ENCODE measurements at places on chromosomes 5 and 9.

DNA sequence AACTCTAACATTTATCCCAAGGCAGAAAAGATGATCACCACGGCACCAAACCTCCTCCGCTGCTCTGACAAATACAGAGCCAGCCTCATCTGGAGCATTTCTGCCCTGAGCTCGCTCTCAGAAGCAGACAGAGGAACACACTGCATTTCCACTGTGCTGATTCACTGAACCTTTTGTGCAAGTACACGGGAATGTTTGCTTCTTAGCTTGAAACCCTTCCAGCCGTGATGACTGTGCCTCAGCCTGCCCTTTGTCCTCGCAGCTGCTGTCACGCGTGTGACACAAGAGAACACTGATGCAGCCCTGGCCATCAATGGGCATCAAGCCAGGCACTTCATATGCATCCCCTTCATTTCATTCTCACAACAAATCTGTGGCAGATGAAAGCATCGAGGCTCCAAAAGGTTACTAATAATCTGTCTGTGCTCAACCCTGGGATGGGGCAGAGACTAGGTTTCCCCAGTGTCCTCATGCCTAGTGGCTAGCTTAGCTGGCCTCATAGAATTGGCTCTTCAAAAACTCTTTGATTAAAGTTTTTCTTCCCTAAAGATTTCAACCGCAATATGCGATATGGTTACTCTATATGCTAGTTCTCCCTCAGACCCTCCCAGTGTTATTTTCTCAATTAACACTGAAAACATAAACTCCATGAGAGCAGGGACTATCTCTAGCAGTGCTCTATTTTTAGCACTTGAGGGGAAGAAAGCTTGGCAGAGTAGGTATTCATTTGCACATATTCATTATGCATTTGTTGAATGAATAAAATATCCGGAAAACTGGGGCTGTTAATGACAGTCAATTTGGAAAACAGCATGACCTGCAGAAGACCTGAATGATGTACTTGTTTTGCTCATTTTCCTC, 7.3 kb downstream of the CDC14B start:
- no peak for DNase-seq

DNA sequence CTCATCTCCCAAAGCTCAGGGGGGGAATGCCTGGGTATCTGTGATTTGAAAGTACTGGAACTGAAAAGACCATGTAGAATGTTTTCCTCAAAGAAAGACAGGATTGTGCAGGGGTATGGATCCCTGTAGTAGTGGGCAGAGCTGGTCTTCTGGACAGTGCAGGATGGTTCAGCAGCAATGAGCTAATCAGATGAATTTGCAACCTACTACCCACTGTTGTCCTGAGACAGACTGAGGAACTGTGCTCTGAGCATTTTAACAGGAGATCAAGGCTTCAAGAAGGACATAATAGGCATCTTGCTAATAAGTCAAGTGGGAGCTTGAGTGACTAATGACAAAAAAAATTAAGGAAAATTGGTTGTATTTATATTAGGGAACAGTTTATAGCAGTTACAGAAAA, 61.7 kb downstream of the FYB1 start:
- no peak for DNase-seq

DNA sequence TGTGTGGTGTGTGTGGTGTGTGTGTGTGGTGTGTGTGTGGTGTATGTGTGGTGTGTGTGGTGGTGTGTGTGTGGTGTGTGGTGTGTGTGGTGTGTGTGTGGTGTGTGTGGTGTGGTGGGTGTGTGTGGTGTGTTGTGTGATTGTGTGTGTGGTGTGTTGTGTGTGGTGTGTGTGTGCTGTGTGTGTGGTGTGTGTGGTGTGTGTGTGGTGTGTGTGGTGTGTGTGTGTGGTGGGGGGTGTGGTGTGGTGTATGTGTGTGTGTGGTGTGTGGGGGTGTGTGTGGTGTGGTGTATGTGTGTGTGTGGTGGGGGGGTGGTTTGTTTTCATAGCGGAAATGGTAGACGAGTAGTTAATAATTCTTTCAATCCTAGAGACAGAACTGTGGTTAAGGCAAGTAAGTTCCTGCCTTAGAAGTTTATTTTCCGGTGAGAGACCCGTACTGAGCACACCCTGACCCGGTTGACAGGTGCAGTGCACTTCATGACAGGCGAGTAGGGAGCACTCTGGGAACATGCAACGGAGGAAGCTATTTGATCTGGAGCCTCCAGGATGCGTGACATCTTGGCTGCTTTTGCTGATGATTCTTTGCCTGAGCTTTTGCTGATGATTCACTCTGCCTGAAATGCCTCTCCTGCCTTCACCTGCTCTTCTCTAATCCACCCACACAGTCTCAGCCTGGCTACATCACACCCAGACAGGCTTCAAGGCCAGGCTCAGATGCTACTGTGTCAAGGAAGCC, 21.7 kb upstream of the FAT2 start:
- peak; percentile 79 for DNase-seq

GRCh38 chr5:150243590-150243989, 46.0 kb downstream of the CAMK2A start:
- no peak for DNase-seq

DNA sequence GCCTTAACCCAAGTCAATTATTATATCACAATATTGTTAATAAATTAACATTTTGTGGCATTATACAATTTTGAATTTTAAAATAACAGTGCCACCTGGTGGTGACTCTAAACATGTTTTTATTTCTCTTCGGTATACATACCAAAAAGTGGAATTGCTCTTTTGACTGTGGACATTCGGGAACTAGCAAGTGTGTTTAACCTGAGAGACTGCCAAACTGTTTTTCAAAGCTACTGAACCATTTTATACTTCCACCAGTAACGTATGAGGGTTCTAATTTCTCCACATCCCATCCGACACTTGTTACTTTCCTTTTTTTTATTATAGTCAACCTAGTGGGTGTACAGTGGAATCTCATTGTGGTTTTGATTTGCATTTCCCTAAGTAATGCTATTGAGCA, 18.3 kb upstream of the HSDL2 start:
- DNase-seq: no peak

- DNase-seq: no peak
Observed at GRCh38 chr5:143016777-143017516, 246.8 kb downstream of the ARHGAP26 start.

DNA sequence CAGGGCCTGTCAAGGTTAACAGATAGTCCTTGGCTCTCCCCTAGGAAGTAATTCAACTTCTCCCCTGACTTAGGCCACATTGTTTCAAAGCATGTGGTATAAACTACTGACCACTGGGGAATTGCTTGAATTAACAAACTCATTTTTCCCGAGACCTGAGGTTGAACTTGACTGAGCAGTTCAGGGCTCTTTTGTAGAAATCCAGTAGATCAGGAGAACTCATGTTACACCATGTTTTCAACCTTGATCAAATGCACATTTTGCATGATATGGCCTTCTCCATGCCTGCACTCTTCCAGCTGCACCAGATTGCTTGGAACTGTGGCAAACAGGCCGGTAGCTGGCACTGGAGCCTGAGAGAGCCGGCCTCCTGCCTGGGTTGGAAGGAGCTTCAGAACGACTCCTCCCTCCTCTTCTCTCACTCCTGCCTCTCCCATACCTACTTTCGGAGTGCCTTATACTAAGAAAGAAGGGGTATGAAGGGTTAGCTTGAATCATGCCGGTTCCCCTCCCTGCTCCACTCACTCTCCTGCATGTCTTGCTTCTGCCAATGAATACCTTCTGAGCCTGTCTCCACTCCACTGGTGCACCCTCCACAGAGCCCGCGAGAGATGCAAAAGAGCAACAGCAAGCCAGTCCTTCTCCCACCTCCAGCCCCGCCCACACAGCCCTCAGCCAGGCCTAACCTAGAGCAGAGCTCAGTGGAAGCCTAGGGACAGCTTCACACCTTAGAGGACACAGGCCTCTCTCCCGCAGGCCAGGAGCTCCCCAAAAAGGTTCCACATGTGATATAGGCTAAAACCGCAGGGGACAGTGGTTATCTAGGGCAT, 159.4 kb downstream of the MACROH2A1 start:
- no peak for DNase-seq

- peak; percentile 75 for DNase-seq
Observed at GRCh38 chr5:107673368-107674136, 2.8 kb upstream of the EFNA5 start.

DNA sequence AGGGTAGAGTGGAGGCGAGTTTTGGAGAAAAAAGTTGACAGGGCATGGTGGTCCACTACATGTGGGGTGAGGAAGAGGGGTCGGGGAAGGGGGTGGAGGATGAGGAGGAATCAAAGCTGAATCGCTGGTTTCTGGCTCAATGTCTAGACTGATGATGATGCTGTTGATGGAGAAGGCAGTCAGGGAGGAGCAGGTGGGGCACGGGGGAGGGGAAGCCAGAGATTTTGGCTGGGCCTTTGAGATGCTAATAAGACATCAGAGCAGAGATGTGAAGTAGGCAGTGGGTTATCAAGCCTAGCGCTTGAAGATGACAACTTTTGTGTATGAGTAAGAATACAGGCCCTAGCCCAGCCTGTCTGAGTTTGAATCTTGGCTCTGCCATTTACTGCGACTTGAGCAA, 32.4 kb upstream of the TTC23L start:
- DNase-seq: no peak

DNA sequence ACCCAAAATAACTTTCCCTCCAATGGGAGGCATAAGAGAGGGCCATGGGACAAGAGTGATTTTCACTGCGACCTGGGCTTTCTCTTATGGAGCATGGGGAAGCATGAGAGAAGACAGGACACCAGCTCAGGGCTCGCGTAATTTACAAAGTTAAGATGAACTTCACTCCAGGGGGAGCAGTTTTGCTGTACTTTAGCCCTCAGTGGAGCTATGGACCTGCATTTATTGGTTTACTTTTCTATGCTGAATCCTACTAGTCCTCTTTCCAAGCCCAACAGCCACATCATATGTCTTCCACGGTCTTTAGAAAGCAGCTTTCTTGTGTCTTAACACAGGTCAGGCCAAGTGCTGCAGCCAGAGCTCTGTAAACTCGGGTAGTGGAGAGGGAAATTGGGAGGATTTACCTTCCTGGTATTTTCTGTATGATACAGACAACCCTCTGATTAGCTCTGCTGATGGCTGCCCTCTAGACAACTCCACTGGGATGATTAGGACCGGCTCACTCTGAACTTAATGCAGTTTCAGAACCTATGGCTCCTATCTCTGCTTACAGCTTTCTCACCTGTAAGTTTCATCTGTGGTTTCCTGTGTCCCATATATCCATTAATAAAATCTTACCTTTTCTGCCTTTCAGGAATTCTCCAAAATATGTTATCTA, 581.0 kb upstream of the RORB start:
- DNase-seq: no peak

DNA sequence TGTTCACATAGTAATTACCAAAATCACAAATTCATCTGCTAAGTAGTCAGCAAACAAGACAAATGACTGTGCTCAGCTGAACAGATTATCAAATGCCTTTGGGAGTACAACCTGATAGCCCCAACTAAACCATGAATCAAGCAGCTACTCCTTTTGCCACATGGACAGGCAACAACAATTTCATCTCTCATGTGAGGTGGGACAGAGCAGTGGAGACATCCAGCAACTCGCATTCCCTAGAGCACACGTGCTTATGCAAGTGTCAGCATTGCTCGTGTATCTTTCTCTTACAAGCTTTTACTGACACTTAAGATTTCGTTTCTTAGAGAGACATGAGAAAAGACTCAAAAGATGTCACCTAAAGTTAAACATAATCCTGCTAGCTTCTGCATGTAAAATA, 42.7 kb upstream of the PPP2R2B start:
- no peak for DNase-seq

GRCh38 chr5:17991775-17992174, 357.5 kb downstream of the TAF11L14 start:
- no peak for DNase-seq

DNA sequence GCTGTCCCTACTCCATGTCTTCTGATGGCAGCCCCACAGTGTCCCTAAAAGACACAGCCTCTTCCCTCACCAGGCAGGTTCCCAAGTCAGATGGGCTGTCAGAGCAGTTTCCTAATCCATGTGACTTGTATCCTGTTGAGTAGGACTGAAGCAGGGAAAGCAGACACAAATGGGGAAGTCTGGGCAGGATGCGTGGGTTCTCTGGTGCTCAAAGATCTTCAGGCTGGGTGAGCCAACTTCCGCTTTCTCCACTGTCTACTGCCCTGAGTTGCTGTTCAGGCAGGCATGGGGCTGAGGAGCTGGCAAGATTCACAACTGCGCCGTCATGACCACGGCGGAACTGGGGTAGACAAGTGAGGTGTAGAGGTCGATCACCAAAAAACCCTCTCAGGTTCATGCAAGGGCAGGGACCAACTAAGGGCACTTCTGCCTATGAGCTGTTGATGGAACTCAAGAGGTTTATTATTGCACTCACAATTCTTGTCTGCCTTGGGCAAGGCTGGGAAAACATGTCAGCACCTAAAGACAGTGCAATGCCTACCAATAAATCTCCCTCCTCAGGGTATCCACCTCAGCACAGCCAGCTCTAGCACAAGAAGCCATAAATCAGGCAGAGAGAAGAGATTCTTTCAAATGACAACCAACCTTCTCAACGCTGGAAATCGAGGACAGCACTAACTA, 83.4 kb downstream of the RAPGEF1 start:
- DNase-seq: peak; percentile 58

DNA sequence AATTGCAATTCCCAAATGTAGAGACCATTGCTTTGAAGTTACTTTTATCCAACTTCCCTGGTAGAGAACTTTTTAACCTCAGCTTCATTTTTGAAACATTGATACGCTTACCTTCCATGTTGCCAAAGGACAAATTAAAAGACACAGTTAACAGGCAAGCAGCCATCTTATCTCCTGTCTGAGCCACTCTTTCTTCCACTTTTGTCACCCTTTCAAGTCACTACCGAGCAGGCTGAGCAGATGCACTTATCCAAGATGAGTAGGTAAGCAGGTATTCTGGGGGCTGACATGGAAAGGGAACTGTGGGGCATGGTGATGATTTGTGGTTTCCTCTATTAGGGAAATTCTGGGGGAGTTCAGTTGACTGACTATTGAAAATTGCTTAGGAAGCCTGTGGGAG, 66.7 kb downstream of the DOCK2 start:
- DNase-seq: no peak

DNA sequence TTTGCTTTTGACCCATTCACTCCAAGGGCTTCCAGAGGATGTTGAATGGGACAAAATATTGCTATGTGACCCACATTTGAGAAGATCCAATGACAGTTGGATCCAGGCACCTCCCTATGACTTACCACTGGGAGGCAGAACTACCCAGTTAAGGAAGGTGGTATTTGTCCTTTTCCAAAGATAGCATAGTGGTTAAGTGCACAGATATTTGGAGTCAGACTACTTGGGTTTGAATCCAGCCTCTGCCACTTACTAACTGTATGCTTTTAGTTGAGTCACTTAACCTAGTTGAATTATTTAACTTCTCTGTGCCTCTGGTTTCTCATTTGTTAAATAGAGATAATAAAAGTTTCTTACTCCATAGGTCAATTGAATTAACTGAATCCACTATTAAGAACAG, 74.5 kb upstream of the PALM2AKAP2 start:
- DNase-seq: no peak

- no peak for DNase-seq
Observed at GRCh38 chr9:122096620-122097415, 3.7 kb upstream of the TTLL11 start.

DNA sequence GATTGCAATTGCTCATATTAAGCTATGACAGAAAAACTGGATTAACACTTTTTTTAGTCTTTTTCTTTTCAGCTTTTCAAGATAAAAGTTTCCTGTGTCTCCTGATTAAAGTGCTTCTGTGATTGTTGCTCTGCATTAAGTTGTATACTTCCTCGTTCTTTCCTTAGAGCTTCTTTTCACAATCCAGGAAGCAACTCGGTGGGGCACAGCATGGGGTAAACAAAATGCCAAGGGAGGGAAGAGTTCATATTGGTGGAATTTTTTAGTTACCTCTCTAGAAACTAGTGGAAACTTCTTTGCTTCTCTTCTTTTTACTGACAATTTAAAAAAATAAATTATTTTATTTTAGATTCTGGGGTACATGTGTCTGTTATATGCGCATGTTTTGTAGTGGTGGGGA, 37.8 kb upstream of the ARRDC3 start:
- no peak for DNase-seq

All from CD4-positive, alpha-beta T cell (primary cell).